ENCODE measurements at places on chromosomes 5 and 9. TPM values are rescaled to one million over a fixed set of nuclear protein-coding genes. Genes with fewer than 3 reads are reported as not detected.

DNA sequence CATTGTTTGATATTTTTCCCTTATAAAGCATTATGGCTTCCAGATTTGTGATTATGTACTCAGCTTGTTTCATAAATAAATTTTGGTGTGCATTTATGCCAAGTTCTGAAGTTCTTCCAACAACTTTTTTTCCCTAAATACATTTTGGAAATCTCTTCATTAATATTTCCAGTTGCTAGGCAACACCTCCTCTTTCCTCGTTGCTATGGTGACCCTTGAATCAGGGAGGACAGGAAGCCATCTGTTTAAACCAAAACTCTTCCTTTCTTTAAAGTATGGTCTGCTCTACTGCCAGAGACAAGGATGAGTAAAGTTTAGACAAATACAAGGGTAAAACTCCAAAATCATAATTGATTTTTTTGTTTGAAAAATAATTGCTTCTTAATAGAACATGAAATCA, 779.3 kb downstream of the CDH9 start:
- DNase-seq: no peak

DNA sequence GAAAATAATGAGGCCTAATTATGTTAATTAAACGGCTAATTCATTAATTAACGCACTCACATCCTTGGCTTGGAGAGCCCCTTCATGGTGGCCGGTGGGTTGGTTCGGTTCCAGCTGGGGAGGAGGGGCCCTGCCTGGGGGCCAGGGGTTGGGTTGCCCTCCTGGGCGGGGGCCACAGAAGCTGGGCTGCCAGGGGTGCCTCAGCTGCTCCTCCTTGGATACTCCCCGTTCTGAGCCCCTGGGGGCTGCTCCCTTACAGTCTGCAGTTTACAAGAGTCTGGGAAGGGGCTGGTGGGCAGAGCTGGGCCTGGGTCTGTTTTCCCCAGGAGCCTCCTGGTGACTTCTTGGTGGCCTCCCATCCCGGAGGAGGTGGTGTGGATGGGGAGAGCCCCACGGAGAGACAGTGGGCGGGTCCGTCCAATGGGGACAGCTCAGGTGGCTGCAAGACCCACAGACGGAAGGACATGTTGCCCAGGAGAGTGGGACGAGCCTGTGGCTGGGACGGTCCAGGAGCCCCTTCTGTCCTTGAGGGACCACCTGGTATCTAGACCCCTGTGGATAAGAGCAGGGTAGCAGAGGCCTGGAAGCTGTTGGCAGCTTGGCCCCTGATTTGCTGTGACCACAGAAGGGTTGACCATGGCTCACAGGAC, 277.5 kb downstream of the PBX3 start:
- DNase-seq: no peak

DNA sequence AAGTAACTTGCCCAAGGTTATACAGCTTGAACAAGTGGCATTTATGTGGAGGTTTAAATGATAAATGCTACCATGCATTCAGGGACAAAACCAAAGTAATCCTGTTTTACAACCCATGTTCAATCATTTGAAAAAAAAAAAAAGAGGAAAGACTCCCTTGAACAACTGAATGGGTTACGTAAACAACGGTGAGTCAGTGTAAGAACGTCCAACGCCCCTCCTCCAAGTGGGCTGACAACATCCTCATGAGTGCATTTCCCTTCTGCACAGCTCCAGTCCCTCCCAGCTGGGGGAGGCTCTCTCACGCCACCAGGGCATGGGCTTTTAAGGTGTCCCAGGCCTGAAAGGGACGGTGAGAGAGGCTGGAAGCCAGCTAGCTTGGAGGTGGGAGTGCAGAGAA, 90.0 kb downstream of the PRRT1B start:
- peak; percentile 98 for DNase-seq

The FOXD1 gene
- 5.4 TPM for total RNA-seq

The CDKN2B gene
- not detected for total RNA-seq

- DNase-seq: no peak
Measured at GRCh38 chr5:176788091-176788490, 22.3 kb upstream of the UNC5A start.

- DNase-seq: no peak
Measured at GRCh38 chr9:131539223-131539923, 6.0 kb upstream of the PRRT1B start.

DNA sequence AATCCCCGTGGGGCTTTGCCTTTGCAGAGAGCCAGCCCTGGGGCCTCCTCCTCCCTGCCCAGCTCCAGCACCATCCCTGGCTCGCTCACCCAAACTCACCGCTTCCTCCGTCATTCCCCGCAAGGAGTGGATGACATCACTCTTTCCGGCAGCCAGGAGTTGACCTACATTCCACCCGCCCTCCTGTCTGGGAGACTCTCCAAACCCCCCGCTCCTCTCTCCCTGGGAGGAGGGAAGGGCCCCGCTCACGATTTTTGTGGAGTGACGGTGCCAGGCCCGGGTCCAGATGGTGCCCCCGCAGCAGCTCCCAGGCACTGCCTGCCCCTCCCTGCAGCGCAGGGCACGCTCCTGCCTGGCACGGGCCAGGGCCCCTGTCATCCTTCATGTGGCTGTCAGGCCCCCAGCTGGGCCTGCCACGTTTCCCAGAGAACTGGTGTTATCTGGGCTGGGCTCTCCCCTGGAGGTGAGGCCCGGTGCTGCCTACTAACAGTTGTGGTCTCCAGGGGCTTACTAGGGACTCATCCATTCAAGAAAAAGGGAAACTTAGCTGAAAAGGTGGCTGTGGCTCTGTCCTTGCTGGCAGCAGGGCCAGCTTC, 52.3 kb downstream of the NTNG2 start:
- peak; percentile 95 for DNase-seq

The ANKRD31 gene
- 0.33 TPM for total RNA-seq

The SYK gene
- total RNA-seq: 0.99 TPM

- DNase-seq: peak; percentile 18
Measured at GRCh38 chr9:78746010-78746409, 449.1 kb downstream of the PSAT1 start.

The CETN3 gene
- 26.0 TPM for total RNA-seq

DNA sequence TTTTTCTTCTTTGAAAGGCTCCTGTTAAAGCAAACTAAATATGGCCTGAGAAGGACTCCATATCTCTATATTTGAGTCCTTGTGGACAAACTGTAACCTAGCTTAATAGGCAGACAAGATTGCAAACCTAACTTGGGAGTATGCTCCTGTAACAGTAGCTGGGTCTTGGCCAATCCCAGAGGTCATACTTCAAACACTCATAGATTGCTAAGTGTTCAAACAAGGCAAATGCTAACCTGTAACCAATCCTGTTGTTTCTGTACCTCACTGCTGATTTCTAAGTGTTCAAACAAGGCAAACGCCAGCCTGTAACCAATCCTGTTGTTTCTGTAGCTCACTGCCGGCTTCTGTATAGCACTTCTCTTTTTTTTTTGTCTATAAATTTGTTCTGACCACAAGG, 50.6 kb upstream of the CLK4 start:
- peak; percentile 41 for DNase-seq

The RANBP3L gene
- total RNA-seq: 1.6 TPM

- no peak for DNase-seq
Measured at GRCh38 chr5:65061250-65061973, 292.7 kb downstream of the CWC27 start.

DNA sequence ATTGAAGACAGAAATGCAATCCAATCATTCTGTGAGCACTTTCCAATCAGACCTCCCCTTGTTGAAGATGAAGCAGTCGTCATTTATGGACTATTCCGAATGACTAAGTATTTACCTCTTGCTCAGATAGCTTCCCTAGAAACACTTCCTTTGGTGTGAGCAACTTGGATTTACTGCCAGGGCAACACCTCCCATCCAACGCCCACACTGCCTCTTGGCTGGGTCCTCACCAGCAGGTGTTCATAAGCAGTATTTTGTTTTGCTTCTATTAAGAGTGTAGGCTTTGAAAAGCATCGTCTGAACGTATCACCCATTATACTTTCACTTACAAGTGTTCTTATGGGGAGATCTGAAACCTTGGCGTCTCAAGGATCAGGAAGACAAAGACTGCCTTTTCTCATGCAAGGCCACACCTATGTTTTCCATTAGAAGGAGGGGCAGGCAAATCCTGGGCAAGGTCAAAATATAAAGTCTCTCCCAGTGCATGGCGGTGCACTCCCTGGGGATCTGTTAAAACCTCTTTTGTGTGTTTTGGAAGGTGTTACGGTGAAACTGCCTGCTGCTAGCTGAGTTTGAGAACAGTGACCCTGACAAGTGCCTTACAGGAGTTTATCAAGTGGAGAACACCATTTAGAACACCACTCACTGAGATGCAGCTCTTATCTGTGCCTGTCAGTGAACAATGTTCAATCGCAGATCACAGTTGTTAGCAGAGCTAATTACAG, 10.6 kb upstream of the MARCHF3 start:
- no peak for DNase-seq

- DNase-seq: no peak
Measured at GRCh38 chr9:90943341-90943740, 141.7 kb downstream of the SYK start.

Data from H4 (cell line).